ENCODE measurements at places on chromosomes 3 and 15.

GRCh38 chr3:45153658-45154437, 7.7 kb upstream of the CDCP1 start:
- DNase-seq: no peak

DNA sequence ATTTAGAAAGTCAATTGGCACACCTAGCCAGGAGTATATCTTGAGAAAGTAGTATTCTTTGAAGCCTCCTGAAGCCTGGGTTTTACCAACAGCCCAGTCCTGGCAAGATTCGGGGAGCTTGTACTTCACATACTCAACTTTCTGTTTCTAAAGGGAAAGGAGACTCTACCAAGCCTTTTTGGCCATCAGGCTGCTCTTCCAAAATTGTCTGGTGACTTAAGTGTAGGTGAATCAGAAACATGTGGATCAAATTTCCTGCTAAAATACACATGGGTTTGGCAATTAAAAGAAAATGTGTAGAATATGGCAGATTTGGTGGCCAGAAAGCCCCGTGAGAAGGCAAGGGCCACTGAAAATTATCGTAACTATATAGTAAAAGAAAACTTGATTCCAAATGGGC, 15.9 kb upstream of the GREM1 start:
- no peak for DNase-seq

GRCh38 chr3:3258281-3258680, 78.8 kb upstream of the CRBN start:
- DNase-seq: no peak

- DNase-seq: no peak
Measured at GRCh38 chr3:156416846-156417558, 137.9 kb downstream of the SSR3 start.

DNA sequence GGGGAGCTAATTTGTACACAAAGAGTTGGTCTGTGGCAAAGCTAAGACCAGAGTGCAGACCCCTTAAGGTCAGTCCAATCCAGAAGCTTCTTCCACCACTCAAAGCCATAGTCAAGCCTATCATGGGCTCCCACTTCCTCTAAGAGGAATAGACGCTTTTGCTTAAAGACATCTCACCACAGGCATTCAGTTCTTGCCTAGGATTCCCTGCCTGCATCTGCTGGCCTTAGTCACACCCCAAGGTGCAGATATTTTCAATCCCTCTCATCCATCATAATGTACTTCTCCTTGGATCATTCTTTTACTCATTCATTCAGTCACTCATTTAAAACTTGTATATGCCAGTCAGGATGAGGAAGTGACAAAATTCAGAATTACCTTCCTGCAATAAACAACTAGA, 179.6 kb upstream of the STT3B start:
- DNase-seq: no peak

GRCh38 chr3:98021830-98022560, 13.1 kb downstream of the GABRR3 start:
- DNase-seq: no peak

DNA sequence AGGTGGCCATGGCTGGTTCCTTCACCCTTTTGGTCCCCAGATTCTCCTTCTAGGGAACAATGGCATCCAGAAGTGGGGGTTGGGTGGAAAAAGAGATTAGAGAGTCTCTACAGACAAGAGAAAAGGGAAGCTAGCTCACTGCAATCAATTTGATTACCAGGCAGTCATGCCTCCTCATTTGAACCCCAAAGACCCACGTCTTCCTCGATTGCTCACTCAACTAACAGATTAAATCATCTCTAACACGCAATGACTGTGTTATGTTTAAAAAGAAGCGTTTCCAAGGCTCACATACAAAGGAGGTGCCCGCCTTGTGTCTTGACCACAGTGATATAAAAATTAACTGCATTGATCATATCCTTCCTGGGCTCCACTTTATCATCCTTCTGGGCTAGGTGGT, 57.6 kb downstream of the BHLHE40 start:
- DNase-seq: no peak

DNA sequence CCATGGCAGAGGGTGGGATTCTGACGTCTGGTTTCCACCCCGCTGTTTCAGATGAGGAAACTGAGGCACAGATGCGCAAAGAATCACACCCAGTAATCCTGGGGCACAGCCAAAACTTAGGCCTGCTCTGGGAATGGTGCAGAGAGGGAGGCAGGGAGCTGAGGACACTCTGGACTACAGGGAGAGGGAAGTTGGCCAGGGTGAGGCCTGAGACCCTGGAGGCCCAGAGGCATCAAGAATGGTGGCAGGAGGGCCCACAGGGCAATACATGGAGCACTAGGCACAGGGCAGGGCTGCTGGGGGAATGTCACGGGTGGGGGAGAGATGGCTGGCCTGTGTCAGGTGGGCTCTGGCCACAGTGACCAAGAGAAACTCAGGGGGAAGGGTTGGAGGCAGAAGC, 63.6 kb downstream of the TLE3 start:
- DNase-seq: no peak

- DNase-seq: no peak
Measured at GRCh38 chr15:85125056-85125661, 143.5 kb downstream of the PDE8A start.

DNA sequence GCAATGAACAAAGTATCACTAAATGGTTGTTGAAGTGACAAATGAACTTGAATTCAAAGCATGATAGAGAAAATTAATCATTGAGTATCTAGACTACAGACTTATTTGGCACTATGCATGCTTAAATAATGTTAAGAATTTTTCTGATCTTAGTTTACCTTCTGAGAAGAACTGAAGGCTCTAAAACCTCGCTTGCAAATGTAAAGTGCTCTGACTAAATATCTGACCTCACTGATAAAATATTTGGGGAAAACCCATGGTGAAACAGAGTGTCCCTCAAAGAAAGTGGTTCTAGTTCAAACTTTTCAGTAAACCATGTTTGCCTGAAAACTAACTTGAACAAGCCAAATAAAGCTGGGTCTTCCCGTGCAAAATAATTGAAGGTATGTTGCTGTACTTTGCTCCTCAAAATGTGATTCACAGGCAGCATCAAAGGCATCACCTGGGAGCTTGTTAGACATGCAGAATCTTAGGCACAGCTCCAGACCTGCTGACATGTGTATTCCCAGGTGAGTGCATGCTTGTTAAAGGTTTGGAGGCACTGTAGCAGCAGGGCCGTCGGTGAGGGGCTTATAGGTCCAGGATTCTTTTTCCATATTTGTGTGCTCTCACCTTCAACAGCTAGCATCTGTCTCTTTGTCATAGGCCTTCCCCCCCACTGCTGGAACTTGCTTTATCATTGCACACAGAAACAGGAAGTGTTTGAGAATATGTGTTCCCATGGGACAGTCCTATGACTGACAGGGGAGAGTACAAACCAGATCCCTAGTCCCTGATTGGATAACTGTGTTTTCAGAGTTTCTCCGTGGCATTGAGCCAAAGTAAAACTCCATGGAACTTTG, 524.2 kb upstream of the LMCD1 start:
- no peak for DNase-seq

DNA sequence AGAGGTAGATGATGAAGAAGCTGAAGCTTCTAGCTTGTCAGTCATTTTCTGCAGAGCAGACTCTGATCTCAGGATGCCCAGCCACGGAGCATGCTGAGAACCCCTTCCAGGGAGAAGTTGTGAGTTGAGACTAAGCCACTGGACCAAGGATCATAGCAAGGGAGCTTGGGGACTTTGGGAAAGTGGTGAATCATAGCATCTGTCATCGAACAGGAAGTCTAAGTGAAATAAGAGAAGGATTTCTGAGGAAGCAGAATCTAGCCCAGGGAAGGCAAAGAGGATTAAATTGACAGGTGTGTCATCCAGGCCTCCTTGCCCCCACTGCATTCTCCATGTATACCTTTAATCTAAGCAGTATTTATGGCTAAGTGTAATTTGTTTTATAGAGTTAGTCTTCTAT, 71.8 kb upstream of the TMEM108 start:
- no peak for DNase-seq

GRCh38 chr3:174331095-174331800, 527.9 kb upstream of the NAALADL2 start:
- no peak for DNase-seq

GRCh38 chr3:15726043-15726442, 71.7 kb downstream of the ANKRD28 start:
- DNase-seq: no peak

DNA sequence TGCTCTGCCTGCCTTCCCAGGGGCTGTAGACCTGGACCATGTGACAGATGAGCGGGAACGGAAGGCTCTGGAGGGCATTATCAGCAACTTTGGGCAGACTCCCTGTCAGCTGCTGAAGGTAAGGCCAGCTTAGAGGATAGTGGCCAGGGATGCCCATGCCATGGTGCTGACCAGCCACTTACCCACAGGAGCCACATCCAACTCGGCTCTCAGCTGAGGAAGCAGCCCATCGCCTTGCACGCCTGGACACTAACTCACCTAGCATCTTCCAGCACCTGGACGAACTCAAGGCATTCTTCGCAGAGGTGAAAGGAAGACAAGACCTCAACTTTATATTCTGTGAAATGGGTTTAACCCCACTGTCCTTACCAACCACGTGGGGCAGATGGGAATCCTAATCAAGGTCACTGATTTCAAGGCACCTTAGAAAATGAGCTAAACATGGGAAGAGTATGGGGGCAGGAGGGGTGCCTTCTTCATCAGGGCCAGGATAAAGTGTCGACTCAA, 26.7 kb downstream of the NBEAL2 start:
- DNase-seq: no peak

GRCh38 chr3:134075568-134075825, 45.8 kb upstream of the SLCO2A1 start:
- DNase-seq: no peak

DNA sequence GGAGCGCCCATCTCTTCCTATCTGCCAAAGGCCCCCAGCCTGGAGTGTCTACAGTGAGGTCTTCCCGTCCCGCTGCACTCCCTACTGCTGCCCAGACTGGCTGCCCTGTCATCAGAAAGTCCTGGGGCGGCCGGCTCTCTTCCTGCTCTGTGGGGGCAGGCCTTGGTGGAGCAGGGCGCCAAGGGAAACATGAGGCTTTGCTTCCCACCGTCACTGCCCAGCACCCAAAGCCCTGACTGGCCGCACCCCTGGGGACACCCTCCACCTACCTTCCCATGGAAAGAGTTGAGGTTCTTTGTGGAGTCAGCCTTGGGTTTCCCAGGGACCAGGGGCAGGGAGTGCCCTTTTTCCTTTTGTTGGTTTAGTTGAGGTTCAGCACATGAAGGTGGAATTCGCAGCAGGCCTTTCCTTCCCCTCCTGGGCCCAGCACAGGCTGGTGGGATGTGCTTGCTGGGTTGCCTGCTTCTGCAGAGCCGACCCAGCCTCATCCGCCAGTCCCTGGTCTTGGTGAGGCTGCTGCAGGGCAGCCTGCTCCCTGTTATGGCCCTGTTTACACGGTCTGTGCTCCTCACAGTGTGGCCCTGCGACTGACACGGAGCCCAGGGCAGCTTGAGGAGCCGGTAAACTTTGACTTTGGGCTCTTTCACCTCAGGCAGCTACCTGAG, 51.8 kb upstream of the PLXNA1 start:
- DNase-seq: no peak

DNA sequence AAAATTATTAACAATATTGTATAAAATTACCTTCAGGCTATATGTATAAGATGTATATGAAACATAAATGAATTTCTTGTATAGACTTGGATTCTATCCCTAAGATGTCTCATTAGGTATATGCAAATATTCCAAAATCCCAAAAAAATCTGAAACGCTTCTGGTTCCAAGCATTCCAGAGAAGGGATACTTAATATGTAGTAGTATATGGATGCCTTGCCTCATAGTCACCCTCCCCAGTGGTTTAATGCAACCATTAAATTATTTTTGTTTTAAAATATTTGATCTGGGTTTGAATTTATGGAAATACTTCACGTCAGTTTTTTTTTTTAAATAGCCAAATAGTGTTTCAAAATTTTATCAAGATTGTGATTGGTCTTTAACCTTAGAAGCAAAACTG, 27.2 kb downstream of the PLCL2 start:
- no peak for DNase-seq

DNA sequence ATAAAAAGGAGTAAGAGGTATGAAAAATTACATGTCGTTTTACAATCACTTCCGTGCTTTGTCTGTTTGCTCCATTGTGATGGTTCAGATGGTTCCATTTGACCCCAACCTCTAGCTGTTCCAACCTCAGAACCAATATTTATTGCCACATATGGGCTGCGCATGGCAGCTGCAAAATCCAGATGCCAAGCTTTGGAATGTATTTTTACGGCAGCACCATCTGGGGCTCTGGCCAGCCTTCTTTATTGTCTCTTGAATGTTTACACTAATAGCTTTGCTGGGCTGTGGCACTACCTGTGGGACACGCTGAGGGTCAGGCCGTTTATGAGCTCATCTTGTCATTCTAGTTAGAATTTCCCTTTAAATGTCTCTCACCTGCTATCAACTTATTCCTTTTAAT, 219.8 kb downstream of the ROBO2 start:
- no peak for DNase-seq

- no peak for DNase-seq
Measured at GRCh38 chr15:54816401-54816800, 380.3 kb downstream of the RSL24D1 start.

GRCh38 chr3:8768364-8769087, 887 bp downstream of the OXTR start:
- no peak for DNase-seq

DNA sequence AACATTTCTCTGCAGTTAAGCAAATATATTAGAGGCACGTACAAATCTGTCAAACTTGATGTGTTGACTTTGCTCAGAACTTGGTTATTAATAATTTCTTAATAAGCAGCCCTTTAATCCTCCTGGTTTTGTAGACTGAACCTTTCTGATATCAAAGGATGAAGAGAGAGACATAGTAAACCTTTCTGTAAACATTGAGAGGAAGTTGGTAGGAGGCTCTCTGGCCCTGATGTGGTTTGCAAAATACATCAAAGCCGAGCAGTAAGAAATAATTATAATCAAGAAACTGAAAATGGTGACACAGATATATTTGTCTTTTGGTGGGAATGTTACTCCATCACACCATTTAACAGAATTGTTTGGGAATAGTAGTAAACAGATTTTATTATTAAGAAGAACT, 111.9 kb downstream of the OXSM start:
- no peak for DNase-seq

DNA sequence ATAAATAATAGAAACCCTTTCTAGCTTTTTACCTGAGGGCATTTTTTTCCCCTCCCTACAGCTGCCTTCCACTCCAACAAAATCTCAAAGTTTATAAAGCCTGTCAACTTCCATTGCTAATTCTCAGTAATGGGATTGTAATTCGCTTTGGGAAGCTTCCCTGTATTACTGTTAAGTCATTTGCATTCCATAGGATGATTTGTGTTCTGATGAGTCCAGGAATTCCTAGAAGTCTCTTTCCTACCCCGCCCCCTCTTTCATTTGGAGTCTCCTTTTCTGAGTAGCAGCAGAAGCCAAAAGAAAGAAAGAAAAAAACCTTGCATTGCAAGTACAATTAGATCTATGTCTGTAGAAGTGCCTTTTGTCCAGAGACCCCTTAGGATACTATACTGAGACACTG, 1033.3 kb downstream of the IGSF11 start:
- DNase-seq: no peak

GRCh38 chr3:159401069-159401468, 587.6 kb upstream of the IL12A start:
- no peak for DNase-seq

Measured in activated CD4-positive, alpha-beta T cell treated with anti-CD3 and anti-CD28 coated beads for 4 hours (primary cell).